ENCODE measurements at places on chromosomes 12 and 14.

GRCh38 chr14:99420711-99421110, 59.9 kb downstream of the SETD3 start:
- no peak for DNase-seq

DNA sequence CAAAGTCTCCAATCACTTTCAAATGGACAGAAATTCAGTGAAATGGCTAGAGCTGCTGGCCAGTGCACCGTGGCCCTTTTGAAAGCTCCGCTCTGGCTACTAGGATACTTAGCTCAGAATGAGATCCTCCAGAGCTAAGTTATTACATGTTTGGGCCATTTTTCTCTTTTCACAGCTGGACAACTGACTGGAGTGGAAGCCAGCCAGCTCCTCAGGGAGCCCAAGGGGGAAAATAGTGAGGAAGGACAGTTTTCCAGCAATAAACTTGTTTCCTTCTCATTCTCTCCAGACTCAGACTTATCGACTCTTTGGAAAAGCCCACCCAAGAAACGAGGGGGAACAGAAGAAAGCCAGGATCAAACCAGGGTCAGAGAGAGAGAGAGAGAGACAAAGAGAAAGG, 266.0 kb downstream of the KSR2 start:
- no peak for DNase-seq

GRCh38 chr12:41186026-41186425, 2.1 kb upstream of the PDZRN4 start:
- no peak for DNase-seq

- peak; percentile 74 for DNase-seq
These were observed 49.6 kb downstream of the LRCOL1 start for GRCh38 chr12:132560614-132561426.

- DNase-seq: no peak
These were observed 131.9 kb downstream of the SMOC1 start for GRCh38 chr14:70011098-70011497.

- no peak for DNase-seq
These were observed 102.7 kb downstream of the ST8SIA1 start for GRCh38 chr12:22231836-22232235.

All from MG63 (cell line).